ENCODE measurements at places on chromosomes 2 and 18.

DNA sequence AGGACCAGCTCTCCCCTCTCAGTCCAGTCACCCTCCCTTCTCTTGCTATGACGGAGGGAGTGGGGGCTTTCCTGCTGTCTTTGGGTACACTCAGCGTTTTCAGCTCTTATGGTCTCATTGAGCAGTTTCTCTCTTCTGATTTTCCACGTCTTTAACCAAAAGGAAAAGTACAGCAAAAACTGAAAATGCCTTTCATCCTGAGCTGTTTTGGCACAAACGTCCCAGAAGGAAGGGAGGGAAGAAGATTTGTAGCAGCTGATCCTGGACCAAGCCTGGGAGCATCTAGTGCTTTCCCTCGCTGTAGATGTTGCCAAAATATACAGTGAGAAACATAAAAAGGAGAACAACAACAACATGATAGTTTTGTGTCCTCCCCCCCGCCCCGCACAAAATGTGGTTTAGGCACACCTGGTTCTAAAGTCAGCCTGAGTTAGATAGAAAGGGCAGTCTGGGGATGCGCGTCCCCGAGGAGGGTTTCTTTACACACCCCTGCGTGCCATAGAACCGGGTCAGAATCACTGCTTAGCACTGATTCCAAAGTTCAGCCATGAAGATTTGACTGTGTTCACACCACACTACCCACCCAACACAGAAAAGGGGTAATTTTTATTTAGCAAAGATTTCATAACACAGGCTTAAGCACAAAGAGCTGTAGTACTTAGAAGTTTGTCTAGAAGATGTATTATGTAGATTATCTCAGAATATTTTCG is 53.4 kb downstream of the SLC40A1 start:
- DNase-seq: no peak

DNA sequence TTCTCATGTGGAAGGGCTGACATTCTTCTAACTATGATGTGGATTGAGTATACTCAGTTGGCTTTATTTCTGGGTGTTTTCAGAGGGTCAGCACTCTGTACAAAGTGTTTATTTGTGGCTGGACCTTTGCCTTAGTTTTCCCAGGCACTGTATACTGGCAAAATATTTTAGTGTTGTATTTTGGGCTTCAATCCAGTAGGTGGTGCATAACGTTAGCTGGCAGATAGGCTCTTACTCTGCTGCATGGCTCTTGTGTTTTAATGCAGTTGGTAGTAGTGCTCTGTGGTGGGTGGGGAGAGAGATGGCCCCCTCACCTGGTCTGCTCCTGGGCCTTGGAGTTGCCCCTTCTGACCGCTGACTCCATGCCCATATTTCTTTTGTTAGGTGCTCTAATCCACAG is 75.6 kb upstream of the REG3A start:
- DNase-seq: no peak

GRCh38 chr18:62586151-62586774 is 63.4 kb downstream of the ZCCHC2 start:
- peak; percentile 83 for DNase-seq

DNA sequence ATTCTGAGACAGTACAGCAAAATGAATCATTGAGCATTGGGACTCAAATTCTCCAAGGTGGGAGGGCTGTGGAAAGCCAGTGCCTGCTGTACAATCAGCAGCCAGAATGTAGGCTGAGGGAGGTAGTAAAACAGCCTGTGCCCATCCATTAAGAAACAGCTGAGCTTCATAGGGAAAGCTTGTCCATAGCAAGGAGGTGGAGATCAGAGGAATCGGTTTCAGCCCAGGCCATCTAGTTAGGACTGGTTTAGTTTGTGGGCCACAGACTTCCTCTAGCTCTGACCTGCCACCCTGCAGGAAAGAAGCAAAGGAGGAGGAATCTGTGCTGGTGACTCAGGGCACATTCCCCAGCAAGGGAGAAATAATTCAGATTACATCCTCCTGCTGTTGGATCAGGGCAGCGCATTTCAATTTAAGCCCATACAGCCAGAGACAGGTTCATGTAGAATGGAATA is 333.4 kb downstream of the SETBP1 start:
- no peak for DNase-seq

DNA sequence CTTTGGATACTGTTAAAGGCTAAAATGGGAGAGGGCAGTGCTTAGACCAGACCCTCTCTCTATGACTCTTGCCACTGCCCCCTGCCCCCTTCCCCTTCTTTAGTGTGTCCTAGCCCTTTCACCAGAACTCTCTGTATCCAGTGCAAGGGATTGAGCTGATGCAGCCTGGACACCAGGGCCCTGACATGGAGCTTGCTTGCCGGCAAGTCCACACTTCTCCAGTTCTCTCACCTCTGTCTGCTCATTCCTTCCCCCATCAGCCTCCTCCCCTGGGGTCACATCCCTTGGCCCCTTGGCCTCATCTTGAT is 1.5 kb upstream of the WNT6 start:
- no peak for DNase-seq

DNA sequence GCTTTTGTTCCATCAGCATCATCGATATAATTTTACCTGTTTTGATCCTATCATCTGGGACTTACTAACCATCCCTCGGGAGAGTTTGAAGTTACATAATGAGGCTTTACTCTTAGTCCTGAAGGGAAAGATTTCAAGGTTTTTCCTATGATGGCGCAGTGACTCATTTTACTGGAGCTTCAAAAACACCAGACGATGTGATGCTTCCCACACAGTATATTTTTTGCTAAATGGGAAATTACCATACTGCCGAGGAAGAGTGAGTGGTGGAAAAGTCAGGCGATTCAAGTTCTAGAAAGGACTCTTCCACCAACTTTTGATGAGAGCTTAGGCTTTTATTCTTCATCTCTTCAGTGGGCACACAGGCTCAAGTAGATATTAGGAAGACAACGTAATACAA is 44.6 kb upstream of the GCG start:
- DNase-seq: no peak

GRCh38 chr2:46174345-46175170 is 122.6 kb upstream of the EPAS1 start:
- no peak for DNase-seq

GRCh38 chr2:96507957-96508520 is 2.9 kb upstream of the NEURL3 start:
- DNase-seq: peak; percentile 93

GRCh38 chr2:126790987-126791780 is 107.5 kb upstream of the TEX51 start:
- DNase-seq: no peak

DNA sequence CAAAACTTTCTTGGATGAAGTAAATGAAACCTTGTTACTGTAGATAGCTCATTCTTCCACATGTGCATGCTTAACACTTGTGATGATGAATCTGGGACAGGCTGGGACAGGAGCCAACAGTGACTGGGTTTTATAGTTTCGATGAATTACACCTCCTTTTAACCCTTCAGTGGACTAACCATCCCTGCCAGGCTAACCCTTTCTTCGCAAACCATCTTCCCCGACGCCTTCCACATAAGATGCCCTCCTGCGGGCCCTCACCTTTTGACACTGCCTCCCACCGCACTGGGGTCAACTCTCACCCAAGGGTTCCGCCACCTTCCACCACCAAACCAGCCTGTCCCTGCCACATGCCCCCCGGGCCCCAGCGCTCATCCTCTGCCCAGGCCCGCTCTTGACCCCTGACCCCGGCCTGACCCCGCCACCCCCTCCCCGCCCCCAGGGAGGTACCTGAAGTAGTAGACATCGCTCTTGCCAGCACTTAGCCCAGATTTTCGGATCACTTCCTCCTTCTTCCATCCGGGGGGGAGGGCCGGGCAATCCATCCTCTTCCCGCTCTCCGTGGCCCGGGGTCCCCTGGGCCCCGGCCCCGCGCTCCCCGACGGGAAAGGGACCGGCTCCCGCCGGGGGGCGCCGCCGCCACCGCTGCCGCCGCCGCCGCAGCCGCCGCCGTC is 764 bp downstream of the MBD2 start:
- DNase-seq: peak; percentile 38

DNA sequence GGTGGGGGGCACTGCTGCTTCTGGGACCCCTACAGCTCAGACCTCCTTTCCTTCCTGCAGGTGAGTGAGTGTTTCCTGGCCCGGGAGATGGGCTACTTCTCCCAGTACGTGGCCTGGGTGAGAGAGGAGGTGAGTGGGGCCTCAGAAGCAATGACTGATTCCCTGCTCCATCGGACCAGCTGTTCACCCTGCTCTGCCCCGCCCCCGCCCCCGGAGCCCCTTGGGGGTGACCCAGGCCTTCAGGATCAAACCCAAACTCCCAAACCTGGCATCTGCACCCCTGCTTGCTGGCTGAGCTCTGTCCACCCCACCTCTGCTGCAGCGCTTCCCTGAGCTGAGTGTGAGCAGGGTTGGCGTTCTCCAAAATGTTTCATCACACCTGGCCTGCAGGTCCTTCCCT is 9.8 kb upstream of the KCNIP3 start:
- DNase-seq: no peak

DNA sequence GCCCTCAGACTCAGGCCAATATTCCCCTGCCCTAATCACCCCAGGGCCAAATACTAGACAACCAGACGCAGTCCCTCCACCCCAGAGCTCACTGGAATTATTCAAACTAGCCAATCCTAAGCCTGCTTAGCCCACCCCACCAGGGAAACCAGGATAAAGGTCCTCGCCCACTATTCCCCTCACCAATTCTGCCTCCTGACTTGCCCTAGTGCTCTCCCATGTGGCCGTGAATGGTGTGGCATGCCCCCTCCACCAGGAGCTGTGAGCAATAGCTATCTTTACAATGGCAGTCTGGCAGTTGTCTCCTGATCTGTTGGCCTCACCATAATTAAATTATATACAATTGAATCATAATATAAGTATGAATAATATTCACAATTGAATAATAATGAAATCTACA is 42.3 kb downstream of the FAM124B start:
- peak; percentile 19 for DNase-seq

DNA sequence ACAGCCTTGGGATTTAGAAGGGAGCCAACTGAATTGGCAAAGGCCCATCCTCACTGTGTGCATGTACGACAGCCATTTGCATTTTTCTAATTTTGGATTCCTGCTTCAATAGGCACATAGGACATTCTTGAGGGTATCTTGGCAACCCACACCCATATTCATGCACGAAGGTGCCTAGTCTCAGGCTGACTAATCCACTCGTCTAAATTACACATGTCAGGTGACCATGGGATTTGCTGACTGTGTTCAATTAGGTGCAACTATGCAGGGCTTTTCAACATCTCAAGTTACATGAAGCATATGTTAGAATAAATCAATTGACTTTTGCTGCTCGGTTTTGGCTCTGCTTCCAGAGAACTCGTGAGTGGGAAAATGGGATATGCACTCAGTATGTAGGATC is 249.7 kb downstream of the SP3 start:
- no peak for DNase-seq

DNA sequence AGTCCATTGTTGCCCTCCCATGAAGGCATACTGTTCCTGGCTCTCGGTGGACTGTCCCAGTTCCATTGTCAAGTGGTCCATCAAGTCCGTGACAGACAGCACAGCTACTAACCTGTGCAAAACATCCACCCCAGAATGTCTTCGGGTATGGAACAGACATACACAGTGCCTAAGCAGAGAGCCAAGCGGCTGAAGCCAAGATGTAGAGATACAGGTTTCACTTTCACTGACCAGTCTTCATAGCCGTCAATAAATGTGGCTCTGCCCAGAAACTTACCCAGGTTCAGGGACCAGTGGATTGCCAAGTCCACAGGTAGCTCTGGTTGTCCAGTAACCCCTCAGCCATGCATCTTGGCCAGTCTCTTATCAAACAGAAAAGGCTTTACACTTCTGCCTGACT is 10.7 kb upstream of the PAPOLG start:
- no peak for DNase-seq

Measured in GM20000 (cell line).